ENCODE measurements at places on chromosomes 2 and 18. TPM values are rescaled to one million over a fixed set of nuclear protein-coding genes. Genes with fewer than 3 reads are reported as not detected.

The L3MBTL4 gene
- 0.11 TPM for total RNA-seq

The RTP5 gene
- total RNA-seq, result 0.07 TPM

The FLACC1 gene
- total RNA-seq, result 0.72 TPM

The FSHR gene
- not detected for total RNA-seq

The RAB6C gene
- total RNA-seq, result not detected

The ERBB4 gene
- total RNA-seq, result not detected

The THSD7B gene
- total RNA-seq, result not detected

The PSMD14 gene
- 69.5 TPM for total RNA-seq

The KIAA2012 gene
- not detected for total RNA-seq

The CDC42EP3 gene
- 16.4 TPM for total RNA-seq

The SERPINB4 gene
- not detected for total RNA-seq

The ABCG5 gene
- total RNA-seq, result not detected

The CAVIN2 gene
- not detected for total RNA-seq

The KCNJ13 gene
- not detected for total RNA-seq

The LBX2 gene
- total RNA-seq, result not detected

The CIB4 gene
- total RNA-seq, result not detected

The ACSL3 gene
- total RNA-seq, result 46.2 TPM

The CRYGC gene
- total RNA-seq, result not detected

The RNU2-63P gene
- 1.7 TPM for total RNA-seq

The MAP3K19 gene
- total RNA-seq, result not detected

The RBKS gene
- total RNA-seq, result 6.4 TPM

The NT5C1B gene
- total RNA-seq, result not detected

The CDH20 gene
- total RNA-seq, result 0.05 TPM

The MBOAT2 gene
- 6.9 TPM for total RNA-seq

The PXDN gene
- total RNA-seq, result 0.81 TPM

The CLHC1 gene
- total RNA-seq, result 6.1 TPM

The CHRND gene
- total RNA-seq, result not detected

The SPDYA gene
- 0.93 TPM for total RNA-seq

The ANKRD62 gene
- not detected for total RNA-seq

The ARHGAP15 gene
- 62.6 TPM for total RNA-seq

The KYNU gene
- not detected for total RNA-seq

The DYSF gene
- 0.02 TPM for total RNA-seq

The CCBE1 gene
- 0.14 TPM for total RNA-seq

The INHA gene
- not detected for total RNA-seq

The REG3A gene
- total RNA-seq, result not detected

The XDH gene
- total RNA-seq, result not detected

The CPSF3 gene
- total RNA-seq, result 103 TPM

The HADHA gene
- 149 TPM for total RNA-seq

The SULT1C2 gene
- total RNA-seq, result not detected

The SNX17 gene
- total RNA-seq, result 82.1 TPM

The NPAS2 gene
- total RNA-seq, result 7.7 TPM

The RAB31 gene
- total RNA-seq, result 0.48 TPM

The STK17B gene
- 178 TPM for total RNA-seq

The LYPD6B gene
- not detected for total RNA-seq

All from activated CD4-positive, alpha-beta T cell treated with anti-CD3 and anti-CD28 coated beads for 36 hours (primary cell).